ENCODE measurements at places on chromosomes 5 and 9. TPM values are rescaled to one million over a fixed set of nuclear protein-coding genes. Genes with fewer than 3 reads are reported as not detected.

The KIF4B gene
- total RNA-seq, result not detected

The PCDHB5 gene
- 1.4 TPM for total RNA-seq

The THG1L gene
- total RNA-seq, result 25.4 TPM

The RPL35 gene
- 3,262 TPM for total RNA-seq

The OR1J2 gene
- total RNA-seq, result not detected

The NSD1 gene
- total RNA-seq, result 16.9 TPM

The DNM1 gene
- 59.8 TPM for total RNA-seq

The TMEM252 gene
- not detected for total RNA-seq

The MZB1 gene
- not detected for total RNA-seq

The POLR3G gene
- total RNA-seq, result 14.7 TPM

The PCDHGA3 gene
- total RNA-seq, result not detected
